ENCODE measurements at places on chromosomes 3 and 15.
A peak's percentile ranks its signal among the peaks of the same experiment; 100 is the strongest.

- DNase-seq, result no peak
Measured at GRCh38 chr3:170244576-170244975, 22.4 kb downstream of the PRKCI start.

GRCh38 chr3:128875556-128876120 is 3.8 kb upstream of the ACAD9 start:
- DNase-seq, result no peak

DNA sequence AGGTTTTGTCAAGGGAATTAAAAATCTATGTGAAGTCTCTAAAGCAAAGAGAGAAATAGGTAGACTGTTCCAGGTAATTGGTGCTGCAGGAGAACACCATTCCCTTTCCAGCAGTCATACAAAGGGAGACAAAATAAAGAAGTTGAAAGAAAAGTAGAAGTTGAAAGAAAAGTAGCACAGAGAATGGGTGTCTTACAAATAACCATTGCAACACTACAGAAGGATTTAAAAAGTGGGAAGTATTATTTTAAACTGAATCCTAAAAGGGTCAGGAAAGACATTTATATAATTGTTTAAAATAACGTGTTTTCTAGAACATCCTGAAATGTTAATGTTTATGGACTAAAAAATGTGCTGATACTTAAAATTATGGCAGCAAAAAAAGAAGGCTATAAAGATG is 223.8 kb downstream of the RSRC1 start:
- DNase-seq, result no peak

GRCh38 chr3:172096881-172097420 is 57.6 kb downstream of the FNDC3B start:
- peak; percentile 48 for DNase-seq

DNA sequence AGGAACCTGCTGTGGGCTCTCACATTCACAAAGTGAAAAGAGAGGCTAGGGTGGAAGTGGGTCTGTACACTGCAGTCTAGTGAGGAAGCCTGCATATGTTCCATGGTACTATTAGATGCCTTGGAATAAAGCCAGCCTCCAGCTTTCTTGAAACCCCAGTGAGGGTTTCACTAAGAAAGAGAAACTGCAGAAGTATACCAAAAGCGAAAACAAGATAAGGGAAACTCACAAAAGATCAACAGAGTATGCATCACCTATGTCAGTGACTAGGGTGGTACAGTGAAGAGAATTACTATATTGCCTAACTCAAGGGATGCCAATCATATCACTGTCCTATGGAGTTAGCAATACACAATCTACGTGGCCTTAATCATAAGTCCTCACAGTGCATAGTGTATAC is 212.5 kb upstream of the GADL1 start:
- no peak for DNase-seq

DNA sequence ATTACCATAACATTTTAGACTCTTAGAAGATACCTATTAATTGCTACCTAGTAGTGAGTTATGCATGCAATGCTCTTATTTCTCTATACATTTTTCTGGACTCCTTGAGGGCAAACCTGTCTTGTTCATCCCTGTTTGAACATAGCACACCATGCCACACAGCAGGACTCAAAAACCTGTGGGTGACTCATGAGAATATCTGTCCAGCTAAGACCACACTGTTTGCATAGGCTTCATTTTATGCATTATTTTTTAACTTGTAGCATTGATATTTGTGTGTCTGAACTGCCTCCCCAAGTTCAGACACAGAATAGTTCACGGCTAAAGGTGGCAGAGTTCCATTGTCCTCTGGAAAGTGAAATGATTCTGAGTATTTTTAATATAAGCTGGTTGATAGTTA is 1.8 kb downstream of the LMCD1 start:
- DNase-seq, result no peak

GRCh38 chr15:100571592-100572167 is 30.3 kb downstream of the LINS1 start:
- no peak for DNase-seq

- no peak for DNase-seq
Measured at GRCh38 chr3:46012246-46012645, 15.0 kb downstream of the XCR1 start.

- DNase-seq, result peak; percentile 62
Measured at GRCh38 chr3:124351430-124352148, 359.7 kb upstream of the ROPN1 start.

DNA sequence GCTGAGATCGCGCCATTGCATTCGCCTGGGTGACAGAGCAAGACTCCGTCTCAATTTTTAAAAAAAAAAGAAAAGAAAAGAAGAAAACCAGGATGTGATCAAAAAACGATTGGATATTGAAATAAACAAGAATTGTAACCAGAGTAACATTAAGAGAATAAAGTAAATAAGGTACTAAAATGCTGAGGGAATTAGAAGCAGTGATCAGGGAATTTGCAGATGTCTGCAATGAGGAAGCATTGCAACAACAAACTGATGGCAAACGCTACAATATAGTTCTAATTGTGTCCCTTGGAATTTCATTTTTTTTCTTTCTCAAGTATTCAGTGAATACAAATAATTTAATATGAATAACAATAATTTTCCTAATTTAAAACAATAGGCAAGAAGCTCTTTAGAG is 1077.5 kb downstream of the TBL1XR1 start:
- DNase-seq, result no peak

- no peak for DNase-seq
Measured at GRCh38 chr3:39096775-39097174, 10.7 kb downstream of the GORASP1 start.

DNA sequence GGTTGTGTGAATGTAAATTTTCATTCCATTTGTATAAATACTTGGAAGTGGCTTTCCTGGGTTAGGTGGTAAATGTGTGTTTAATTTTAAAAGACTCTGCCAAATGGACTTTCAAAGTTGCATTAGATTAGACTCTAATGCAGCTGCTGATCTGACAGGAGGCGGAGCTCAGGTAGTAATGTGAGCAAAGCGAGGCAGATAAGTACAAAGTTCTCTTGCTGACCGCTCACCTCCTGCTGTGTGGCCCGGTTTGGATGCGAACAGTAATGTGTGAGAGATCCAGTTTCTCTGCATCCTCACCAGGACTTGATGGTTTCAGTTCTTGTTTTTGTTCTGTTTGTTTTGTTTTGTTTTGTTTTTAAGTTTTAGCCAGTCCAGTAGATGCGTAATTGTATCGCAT is 34.9 kb upstream of the GABRA5 start:
- no peak for DNase-seq

DNA sequence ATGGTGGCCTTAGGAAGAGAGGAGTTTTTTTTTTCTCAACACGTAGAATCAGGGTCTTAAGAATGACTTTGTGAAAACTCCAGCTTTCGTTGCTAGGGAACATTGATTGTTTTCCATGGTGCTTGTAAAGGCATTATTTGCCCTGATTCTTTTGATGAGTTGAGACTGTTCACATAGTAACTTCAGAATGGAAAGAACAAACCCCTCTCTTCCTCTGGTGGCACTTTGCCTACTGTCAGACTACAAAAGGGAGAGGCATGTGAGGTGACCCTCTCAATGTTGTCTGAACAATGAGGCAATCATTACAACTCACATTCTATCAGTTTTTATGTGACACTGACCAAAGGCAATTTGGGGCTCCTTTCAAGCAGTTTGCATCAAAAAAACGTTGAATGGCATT is 477.8 kb downstream of the FGF12 start:
- DNase-seq, result no peak

- no peak for DNase-seq
Measured at GRCh38 chr3:173958805-173959204, 561.3 kb downstream of the NLGN1 start.

- DNase-seq, result no peak
Measured at GRCh38 chr3:195388380-195388779, 54.4 kb downstream of the ACAP2 start.

DNA sequence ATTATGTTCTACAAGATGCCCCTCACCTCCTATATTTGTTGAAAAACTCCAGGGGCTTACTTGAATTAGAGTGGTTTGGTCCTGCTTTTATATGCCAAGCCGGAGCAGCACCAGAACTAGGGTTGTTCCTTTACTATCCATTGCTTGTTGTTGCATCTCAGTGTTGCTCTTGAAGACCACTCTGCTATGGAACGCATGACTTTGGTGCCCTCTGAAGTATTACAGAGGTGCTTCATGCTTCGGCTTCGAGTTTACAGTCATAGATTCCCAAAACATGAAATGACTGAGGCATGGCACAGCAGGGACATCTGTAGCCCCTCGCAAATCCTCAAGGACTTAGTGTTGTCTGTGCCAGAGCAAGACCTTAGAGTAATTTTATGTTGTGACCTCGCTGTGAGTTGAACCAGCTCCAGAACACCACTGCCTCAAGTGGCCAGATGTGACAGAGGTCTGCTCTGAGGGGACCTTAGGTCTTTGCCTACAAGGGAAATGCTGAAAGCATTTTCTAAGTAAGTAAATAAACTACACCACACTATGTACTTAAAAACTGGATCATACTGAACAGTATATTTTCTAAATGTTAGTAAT is 67.2 kb upstream of the SIAH2 start:
- no peak for DNase-seq

DNA sequence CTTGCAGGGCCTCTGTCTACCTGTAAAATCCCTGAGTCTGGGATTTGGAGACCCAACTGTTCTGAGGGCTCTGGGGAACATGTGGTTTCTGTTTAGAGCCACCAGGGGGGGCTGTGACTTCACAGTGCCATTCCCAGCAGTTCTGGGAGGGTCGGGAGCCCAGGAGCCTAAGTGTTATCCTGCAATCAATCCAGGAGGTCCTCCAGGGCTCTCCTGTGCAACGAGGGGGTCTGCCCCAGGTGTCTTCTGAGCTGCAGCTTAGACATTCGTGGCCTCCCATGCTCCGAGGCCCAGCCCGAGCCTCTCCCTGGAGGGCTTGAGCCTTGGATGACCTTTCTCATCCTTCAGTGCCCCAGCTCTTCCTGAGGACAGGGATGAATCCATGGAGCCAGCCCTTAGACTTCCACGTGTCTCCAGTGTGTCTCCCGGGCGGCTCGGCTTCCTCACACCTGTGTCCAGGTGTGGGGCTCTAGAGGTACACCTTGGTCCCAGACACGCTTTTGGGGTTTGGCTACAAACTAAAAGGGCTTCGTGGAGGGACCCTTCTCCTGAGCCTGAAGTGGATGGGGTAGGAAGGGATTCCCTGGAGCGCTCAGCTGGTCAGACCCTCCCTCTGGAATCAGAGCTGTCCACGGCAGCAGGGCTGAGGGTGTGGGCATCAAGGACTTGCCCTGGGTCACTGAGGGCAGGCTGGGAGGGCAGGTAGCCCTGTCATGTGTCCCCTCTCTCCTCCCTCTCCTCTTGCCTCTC is 20.3 kb upstream of the ABTB1 start:
- peak; percentile 54 for DNase-seq

GRCh38 chr15:92306663-92307062 is 87.0 kb upstream of the ST8SIA2 start:
- DNase-seq, result no peak

DNA sequence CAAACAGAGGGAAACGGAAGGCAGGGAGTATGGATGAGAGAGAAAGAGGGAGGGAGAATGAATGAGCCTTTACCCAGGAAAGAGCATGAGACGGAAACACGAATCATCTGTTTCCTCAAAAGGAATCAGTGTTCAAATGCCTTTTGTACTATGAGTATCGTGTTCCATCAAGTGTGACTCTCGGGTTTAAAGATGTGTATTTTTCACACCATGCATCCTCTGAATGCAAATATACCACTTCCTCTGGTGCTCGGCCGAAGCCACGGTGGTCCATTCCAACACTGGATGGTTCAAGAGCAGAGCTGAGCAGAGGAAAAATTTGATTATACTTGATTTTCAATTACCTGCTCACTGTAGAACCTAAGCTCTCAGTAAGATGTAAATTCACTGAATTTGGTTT is 505.1 kb downstream of the MECOM start:
- DNase-seq, result no peak

GRCh38 chr3:59854061-59854709 is 804.4 kb upstream of the CFAP20DC start:
- DNase-seq, result no peak
